ENCODE measurements at places on chromosomes 6 and 20. TPM values are rescaled to one million over a fixed set of nuclear protein-coding genes. Genes with fewer than 3 reads are reported as not detected.

Gene COX4I2
- total RNA-seq: 4.9 TPM

Gene PROCR
- 74.7 TPM for total RNA-seq

Gene SYCP2
- total RNA-seq: 0.71 TPM

Gene TBXT
- not detected for total RNA-seq

Gene SMPDL3A
- 4.2 TPM for total RNA-seq

Gene SUMO4
- total RNA-seq: 5.6 TPM

Gene KCTD20
- 72.0 TPM for total RNA-seq

Gene PRR18
- total RNA-seq: not detected

Gene PI3
- total RNA-seq: not detected

Gene ZNF311
- 0.35 TPM for total RNA-seq

Gene PGC
- not detected for total RNA-seq

Gene TPD52L1
- 73.5 TPM for total RNA-seq

Gene PPP1R14C
- total RNA-seq: 1.3 TPM

Data from thoracic aorta (tissue), 2 donors.